ENCODE measurements at places on chromosomes 4 and X. TPM values are rescaled to one million over a fixed set of nuclear protein-coding genes. Genes with fewer than 3 reads are reported as not detected.

GRCh38 chr4:4499438-4500123 lies 42.3 kb downstream of the STX18 start:
- no peak for DNase-seq

The TECRL gene
- total RNA-seq = not detected

The ADRA2C gene
- total RNA-seq = not detected

DNA sequence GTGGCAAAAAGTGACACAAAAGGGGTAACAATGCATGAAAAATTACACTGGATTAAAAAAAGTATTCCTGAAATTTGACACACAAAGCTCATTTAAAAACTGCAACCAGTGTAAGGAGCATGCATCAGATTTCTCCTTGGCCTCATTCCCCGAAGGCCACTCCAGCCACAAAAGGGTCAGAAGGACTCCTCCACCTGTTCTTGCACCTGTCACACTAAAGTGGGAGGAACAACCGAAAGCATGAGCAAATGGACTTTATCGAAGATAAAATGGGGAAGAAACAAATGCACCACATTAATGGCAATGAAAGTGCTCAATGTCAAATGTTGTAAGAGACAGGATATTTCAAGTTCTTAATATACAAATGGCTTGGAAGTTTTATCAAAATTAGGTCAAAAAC lies 88.2 kb downstream of the ADGRA3 start:
- no peak for DNase-seq

- DNase-seq = no peak
Observed at GRCh38 chr4:75232546-75232945, 281.7 kb downstream of the RCHY1 start.

DNA sequence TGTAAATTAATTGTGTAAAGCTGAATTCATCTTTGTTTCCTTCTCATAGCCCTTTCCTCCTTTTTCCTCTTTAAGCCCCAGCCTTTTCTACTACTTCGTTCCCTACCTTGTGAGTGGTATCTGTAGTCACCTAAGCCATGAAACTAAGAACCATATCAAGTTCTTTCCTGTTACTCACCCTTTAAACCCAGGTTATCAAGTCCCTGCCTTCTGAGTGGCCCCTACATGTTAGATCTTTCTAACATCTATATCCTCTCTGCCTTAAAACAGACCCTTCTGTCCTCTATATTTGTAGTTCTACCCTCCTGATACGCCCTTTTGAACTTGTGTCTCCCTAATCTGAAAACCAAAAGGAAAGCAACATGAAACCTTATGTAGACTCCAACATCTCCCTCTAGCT lies 7.2 kb downstream of the AP1AR start:
- no peak for DNase-seq

GRCh38 chrX:135009838-135010237 lies 12.5 kb downstream of the RTL8B start:
- DNase-seq = no peak

DNA sequence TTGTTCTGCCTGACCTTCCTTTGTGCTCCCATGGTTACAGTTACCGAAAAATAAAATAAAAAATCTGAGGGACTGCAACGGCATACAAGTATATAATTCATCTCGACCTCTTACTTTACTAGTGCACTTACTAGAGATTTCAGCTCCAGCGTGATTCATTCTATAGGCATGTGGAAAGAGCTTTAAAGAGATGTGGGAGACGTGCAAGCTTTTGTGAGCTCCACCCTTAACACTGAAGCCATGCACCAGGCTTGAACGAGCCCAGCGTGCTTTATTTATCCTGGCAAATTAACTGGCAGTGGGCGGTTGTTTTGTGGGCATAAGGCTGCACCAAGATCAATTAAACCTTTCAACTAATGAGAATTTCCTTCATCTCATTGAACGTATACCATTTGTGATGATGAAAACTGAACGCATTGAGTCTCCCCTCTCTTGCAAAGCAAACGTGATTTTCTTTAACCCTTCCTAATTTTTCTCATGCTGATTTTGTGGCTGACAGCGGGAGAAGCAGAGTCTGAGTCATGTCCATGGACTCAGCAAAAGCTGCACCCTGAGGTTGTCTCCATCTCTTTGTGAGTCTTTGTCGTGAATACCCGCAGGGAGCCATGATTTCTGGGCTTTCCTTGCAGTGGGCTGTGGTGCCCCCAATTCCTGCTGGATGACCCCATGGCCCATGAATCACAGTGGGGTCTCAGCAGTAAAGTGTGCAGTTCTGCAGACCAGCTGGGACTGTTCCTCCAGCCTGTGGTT lies 60.1 kb downstream of the MXRA5 start:
- no peak for DNase-seq

GRCh38 chr4:185624259-185624589 lies 88.9 kb upstream of the PDLIM3 start:
- DNase-seq = no peak

- no peak for DNase-seq
Observed at GRCh38 chr4:152265149-152265621, 270.7 kb downstream of the FBXW7 start.

The STPG2 gene
- not detected for total RNA-seq

GRCh38 chr4:37641352-37641751 lies 44.8 kb downstream of the RELL1 start:
- no peak for DNase-seq

GRCh38 chr4:180100433-180101344 lies 2142.5 kb upstream of the TENM3 start:
- no peak for DNase-seq

The LINC00632 gene
- 4.1 TPM for total RNA-seq

The ASB5 gene
- not detected for total RNA-seq

The DNAAF6 gene
- not detected for total RNA-seq

DNA sequence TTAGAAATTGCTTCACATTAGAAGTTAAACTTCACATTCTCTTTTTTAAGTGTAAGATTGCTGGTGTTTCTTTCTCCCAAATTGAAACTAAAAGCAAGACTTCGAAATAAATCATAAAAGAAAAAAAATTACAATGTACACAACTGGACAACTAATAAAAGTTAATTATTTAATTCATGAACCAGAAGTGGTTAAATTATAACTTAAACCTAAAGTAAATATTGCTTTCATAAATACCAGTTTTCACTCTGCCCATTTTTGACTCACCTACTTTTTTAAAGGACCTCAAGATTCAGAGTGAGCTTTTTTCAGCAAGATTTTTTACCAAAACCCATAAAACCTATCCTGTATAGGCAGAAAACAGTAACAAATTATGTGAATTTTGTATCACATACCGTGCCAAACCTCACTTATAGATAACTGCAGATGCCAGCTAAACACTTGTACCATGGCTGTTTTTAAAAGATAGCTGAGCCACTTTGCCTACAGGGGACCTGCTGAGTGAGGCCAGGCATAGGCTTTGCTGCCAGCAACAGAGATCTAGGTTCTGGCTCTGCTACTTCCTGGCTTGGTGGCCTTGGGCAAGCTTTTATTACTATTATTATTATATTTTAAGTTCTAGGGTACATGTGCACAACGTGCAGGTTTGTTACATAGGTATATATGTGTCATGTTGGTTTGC lies 259.8 kb downstream of the NR3C2 start:
- no peak for DNase-seq

GRCh38 chrX:69298466-69299140 lies 133.3 kb upstream of the PJA1 start:
- DNase-seq = no peak

DNA sequence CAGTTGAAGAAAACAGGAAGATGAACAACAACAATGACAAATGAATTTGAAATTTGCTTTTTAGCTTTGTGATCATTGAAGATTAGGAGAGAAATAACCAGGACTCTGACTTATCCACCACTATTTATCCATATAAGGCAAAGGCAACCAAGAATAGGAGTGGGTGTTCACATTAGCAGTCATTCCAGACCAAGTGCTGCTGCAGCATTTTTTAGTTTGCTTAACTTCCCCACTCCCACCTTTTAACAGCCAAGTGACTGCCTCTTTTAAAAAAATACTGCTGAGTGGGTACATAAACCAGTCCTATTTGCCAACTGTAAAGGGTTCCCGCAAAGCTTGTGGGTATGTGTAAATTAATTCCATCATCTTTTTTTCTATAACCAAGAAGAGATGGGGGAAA lies 230.9 kb downstream of the IQCM start:
- no peak for DNase-seq

The STK32B gene
- total RNA-seq = not detected

The KLB gene
- not detected for total RNA-seq

The ARX gene
- total RNA-seq = not detected

DNA sequence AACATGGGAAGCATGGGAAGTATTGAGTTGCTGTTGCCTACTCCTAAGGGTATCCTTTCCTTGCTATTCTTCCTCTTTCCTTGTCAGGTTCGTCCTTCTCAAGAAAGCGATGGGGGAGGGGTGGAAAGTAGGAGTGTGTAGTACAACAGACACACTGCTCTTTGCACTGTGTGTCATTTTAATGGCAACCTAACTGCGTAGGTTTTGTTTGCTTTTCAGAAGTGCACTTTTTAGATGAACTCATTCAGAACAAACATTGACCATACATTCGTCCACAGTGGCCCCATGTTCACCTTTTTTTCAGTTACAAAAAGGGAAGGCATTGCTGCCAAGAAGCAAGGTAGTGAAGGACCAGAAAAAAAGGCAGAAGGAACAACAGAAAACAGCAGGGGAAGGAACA lies 10.2 kb upstream of the YIPF6 start:
- DNase-seq = no peak

The HSFX4 gene
- not detected for total RNA-seq

The C1GALT1C1 gene
- 23.7 TPM for total RNA-seq

The EREG gene
- total RNA-seq = not detected

The TXK gene
- total RNA-seq = 12.5 TPM

- no peak for DNase-seq
Observed at GRCh38 chrX:115970718-115971117, 199.8 kb upstream of the AGTR2 start.

DNA sequence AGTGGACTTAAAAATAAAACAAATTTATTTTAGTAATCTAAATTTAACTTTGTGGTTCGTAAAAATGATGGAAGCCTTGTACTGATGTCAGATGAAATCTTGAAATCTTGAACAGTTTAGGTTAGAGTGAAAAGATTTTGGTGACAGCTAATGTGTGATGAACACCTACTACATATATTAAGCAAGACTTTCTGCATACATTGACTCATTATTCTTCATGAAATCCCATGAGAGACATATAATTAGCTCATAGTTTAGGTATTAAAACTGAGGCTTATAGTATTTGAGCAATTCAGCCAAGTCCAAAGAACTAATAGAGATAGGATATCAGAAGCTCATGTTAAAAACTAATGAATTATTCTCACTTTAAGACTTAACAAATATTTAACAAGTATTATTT lies 66.9 kb upstream of the PCDH7 start:
- DNase-seq = no peak

The PAGE5 gene
- not detected for total RNA-seq

The TEX13B gene
- not detected for total RNA-seq

DNA sequence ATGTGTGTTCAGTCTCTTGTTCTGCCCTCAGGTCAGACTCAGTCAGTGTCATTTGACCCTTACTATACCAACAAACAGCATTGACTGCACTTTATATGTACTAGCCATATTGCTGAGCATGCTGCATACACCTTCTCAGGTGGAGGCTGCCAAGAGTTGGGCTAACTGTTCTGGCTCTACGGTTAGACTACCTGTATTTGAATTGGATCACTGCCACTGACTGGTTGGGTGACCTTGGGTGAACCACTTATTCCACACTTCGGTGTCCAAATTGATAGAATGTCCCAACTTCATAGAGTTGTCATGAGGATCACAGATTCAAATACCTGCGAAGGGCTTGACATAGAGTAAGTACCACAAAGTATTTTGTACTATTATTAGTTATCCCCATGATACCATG lies 91.2 kb upstream of the GPR50 start:
- no peak for DNase-seq

The GDI1 gene
- 110 TPM for total RNA-seq

DNA sequence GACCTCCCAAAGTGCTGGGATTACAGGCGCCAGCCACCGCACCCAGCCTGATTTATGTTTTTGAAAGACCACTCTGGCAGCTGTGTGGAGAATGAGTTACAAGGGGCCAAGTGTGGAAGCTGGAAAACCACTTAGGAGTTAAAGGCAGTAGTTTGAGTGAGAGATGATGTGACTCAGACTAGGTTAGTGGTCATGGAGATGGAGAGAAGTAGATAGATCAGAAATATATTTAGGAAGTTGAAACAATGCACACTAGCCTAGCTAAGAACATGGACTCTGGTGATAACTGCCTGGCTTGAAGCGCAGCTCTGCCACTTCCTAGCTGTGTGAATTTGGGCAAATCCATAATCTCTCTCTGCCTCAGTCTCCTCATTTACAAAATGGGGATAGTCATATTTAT lies 11.9 kb upstream of the RBMX start:
- DNase-seq = no peak

- DNase-seq = no peak
Observed at GRCh38 chr4:55253948-55254593, 92.0 kb upstream of the SRD5A3 start.

The DDX60 gene
- 10.6 TPM for total RNA-seq

DNA sequence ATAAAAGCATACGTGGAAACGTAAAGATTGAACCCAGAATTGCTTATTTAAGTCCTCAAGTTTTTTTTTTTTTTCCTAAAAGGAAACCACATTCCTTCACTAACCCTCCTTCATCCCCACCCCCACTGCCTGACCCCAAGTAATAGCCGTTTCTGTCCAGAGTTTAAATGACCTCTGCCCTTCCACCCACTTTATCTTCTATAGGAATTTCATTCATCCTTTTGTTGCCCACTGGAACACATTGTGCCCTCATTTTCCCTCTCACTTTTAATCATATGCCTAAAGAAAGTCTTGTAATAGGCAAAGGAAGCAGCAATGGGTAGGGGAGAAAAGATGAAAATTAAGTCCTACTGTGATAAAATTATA lies 62.7 kb downstream of the SH3RF1 start:
- no peak for DNase-seq

The GLRA3 gene
- not detected for total RNA-seq

DNA sequence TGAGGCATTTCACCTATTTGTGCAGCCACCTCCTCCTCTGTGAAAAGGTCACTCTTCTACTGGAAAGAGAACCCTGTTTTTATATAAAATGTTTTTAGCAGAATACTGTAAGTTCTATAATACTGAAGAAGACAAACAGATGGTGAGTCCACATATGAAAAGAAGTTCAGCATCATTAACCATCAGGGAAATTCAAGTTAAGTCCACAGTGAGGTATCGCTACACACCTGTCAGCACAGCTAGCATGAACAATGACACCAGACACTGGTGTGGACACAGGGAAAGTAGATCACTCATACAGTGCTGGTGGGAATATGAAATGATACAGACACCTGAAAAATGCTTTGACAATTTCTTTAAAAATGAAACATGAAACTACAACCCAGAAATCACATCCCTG lies 133.0 kb downstream of the MAD2L1 start:
- no peak for DNase-seq

DNA sequence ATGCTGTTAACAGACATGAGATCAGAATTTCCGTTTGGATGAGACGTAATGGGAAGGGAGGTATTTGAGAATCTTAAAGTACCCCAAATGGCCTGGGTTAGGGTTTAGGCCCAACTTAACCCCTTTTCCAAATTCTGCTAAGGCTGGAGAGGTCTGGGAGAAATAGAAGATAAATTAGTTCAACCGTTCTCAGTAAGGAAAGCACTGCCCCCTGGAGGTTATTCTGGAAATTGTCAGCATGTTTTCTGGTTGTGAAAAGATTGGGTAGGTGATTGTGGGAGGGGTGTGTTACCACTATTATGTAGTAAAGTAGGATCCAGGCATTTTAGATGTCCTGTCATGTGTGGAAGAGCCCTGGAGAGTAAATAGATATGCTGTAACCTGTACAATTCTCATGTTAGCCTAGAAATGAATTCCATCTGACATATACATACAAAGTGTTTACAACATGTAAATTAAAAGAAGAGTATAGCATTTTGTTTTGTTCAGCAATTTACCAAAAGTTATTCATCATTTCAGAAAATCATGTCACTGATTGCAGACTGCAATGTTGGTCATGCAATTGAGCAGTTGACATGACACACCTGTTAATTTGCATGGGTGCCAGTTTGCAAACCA lies 26.8 kb upstream of the GRXCR1 start:
- DNase-seq = peak; percentile 27

Measured in activated T-helper 1 cell treated with anti-CD3 and anti-CD28 coated beads, Interleukin-12 subunit alpha, Interleukin-12 subunit beta, Interleukin-2, Interleukin-4 antibody, amounts not matched to agents 30 ng/mL and 10 ng/mL and 1 ng/mL, durations not matched to agents 14 hours and 24 hours and 36 hours (primary cell).